Mucosa of descending colon (tissue), 3 donors: ENCODE measurements at places on chromosomes 3 and 15. TPM values are rescaled to one million over a fixed set of nuclear protein-coding genes. Genes with fewer than 3 reads are reported as not detected.

MYZAP gene
- total RNA-seq, result 17.5 TPM

- no peak for DNase-seq
Measured at GRCh38 chr3:65945480-65945879, 93.2 kb downstream of the MAGI1 start.

- DNase-seq, result no peak
Measured at GRCh38 chr3:181790561-181790960, 78.8 kb downstream of the SOX2 start.

- DNase-seq, result no peak
Measured at GRCh38 chr15:71812966-71813722, 2.8 kb downstream of the NR2E3 start.

FSTL1 gene
- total RNA-seq, result 28.1 TPM

SHISA5 gene
- total RNA-seq, result 120 TPM

DNA sequence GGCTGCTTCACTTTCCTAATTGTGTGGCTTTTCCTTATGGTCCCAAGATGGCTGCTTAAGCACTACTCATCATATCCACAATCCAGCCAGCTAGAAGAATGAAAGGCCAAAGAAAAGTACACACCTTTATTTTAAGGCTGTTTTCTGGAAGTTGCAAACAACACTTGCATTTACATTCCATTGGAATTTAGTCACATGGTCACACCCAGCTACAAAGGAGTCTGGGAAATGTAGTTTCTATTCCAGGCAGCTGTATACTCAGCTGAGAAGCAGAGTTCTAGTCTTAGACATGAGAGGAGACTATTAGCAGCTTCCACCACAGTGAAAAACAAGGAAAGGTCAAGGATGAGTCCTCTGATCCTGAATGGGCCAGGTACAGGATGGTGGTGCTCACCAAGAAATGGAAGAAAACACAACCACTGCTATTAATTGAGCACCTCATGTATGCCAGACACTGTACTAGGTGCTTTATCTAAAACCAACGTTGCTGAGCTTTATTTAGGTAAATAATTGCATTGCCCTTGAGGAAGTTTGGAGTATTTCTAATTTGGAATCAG lies 28.0 kb upstream of the ATG7 start:
- DNase-seq, result no peak

DNA sequence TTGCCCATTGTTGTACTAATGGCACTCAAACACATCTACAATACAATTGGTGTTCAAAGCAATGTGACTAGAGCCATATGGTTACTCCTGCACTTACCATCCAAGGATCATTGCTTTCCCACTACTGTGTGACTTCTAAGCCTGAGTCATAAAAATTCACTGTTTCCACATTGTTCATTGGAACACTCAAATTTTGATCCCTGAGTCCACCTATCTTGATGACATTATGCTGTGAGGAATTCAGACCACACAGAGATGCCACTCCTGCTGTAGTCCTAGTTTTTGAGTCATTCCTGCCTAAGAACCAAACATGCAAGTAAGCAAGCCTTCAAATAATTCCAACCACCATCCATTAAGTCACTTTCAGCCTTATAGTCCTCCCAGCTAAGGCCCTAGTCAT lies 176.2 kb downstream of the EFHB start:
- no peak for DNase-seq

- no peak for DNase-seq
Measured at GRCh38 chr3:37287776-37288175, 113.4 kb upstream of the LRRFIP2 start.

CHST2 gene
- total RNA-seq, result 3.2 TPM

- DNase-seq, result no peak
Measured at GRCh38 chr3:154188846-154189245, 67.7 kb downstream of the ARHGEF26 start.

DNA sequence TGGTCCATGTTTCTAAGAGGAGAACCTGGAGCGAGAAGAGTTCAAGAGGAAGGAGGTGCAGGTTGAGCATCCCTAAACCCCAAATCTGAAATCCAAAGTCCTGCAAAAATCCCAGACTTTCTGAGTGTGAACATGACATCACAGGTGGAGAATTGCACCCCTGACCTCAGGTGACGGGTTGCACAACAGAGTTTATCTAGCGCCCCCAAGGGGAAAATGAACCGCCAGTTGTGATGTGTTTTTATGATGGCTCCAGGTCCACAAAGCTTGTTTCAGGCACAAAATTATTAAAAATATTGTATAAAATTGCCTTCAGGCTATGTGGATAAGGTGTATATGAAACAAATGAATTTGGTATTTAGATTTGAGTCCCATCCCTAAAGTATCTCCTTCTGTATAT lies 420.0 kb downstream of the GABRB3 start:
- no peak for DNase-seq

- no peak for DNase-seq
Measured at GRCh38 chr3:38306941-38307340, 24.8 kb downstream of the SLC22A14 start.

GRCh38 chr15:63044077-63044644 lies 1.6 kb downstream of the TPM1 start:
- no peak for DNase-seq

COX5A gene
- 597 TPM for total RNA-seq

NEK10 gene
- 1.1 TPM for total RNA-seq

GRCh38 chr3:350871-351371 lies 154.4 kb downstream of the CHL1 start:
- no peak for DNase-seq

GRCh38 chr3:179323197-179324110 lies 623 bp downstream of the ZNF639 start:
- peak; percentile 77 for DNase-seq

FOXB1 gene
- not detected for total RNA-seq

DNA sequence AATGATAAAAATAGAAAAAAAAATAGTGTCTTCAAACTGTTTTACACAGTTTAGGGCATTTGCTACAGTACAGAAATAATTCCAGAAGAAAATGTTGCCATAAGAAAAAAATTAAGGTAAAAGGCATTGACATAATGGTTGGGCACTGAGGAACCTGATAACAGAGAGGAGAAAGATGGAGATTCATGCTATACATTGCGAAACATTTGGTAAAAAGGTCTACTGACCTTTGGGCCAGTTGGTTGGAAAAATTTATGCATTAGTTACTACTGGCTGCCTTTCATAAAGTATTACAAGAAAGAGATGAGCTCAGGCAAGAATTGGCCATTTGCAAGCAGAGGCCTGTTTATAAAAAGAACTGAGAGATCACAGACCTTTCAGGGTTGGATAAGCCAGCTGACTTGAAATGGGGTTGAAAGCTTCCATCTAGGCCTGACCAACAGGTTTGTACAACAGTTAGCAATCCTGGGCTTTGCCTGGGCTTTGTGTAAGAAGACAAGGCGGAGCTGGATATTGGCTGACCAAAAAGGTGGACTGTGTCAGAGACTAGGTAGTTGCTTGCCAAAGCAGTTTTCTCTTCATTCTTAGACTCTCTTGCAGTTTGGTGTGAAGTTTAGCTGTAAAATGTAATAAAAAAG lies 166.6 kb upstream of the MCTP2 start:
- DNase-seq, result no peak

RLBP1 gene
- not detected for total RNA-seq

XIRP1 gene
- 0.31 TPM for total RNA-seq

- no peak for DNase-seq
Measured at GRCh38 chr15:65757256-65757655, 34.8 kb downstream of the DENND4A start.

- DNase-seq, result no peak
Measured at GRCh38 chr3:196177967-196178366, 33.2 kb downstream of the ZDHHC19 start.

NDN gene
- 49.8 TPM for total RNA-seq

DNA sequence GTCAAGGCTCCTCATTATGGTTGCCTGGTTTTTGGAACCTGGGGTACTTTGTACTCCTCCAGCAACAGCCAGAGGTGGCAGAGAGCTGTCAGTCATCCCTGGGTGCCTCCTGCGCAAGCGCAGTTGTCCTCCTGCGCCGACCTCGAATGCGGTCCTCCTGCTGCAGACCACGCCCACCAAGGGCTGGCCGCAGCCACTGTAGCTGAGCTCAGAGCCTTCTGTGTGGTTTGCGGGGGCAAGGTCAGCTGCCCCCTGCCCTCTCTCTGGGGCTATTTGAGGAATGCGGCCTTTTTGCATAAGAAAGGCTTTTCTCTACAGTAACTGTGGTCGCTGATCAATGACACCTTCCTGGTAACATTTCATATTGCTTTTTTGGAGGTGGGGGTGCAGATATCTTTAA lies 131.3 kb upstream of the SNRPN start:
- no peak for DNase-seq

ZDHHC23 gene
- total RNA-seq, result 66.7 TPM

- no peak for DNase-seq
Measured at GRCh38 chr3:128269006-128269775, 115.9 kb downstream of the EEFSEC start.

DNA sequence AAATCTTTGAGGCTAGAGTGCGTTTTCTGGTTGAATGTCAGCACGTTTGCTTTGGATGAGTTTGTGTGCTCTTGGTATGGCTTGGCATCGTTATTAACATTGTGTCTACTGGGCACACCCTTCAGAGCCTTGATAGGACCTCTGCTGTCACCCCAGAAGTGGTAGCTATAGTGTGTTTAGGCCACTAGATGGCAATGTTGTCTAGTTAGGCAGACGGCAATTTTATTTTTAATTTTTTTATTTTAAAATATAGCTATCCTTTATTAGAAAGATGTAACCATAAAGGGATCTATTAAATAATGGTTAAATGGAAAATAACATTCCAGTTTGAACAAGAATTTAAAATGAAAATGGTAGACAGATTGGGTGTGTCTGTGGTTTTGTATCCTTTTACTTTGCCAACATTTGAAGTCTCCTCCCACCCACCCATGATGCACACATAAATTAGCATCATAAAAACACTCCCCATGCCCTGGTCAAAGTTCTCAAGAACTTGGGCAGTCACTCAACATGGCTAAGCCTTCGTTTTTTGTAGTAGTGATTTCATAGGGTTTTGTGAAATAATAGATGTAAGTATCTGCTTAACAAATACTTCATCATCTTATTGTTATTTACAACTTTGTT lies 200.7 kb downstream of the KCNH8 start:
- DNase-seq, result peak; percentile 26

RAD51 gene
- 8.3 TPM for total RNA-seq

KCNMB2 gene
- 1.3 TPM for total RNA-seq

SLC38A3 gene
- 0.32 TPM for total RNA-seq

DNA sequence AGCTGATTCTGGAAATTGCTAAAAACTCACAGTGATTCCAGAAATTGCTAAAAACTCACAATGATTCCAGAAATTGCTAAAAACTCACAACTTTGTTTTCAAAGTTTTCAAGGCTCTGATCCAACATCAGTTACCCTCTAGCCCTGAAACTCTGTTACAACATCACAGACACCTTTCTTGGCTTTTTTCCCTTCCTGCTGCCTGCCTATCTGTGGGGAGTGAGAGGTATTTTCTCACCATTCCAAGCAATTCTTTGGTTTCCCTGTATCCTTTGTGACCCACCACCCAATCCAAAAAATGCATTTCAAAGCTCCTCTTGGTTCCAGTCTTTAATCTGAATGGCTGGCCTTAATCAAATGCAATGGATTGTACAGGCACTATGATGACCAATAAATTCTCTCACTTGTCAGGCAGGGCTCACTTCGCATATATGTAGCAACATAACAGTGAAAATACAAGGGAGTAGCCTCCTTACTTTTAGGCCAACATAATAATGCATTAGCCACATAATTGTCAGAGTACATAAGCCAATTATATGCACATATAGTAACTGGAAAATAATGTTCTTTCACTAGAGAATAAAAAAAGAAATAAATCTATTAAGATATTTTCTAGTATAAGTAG lies 1139.0 kb downstream of the ROBO2 start:
- no peak for DNase-seq

C3orf49 gene
- not detected for total RNA-seq

DNA sequence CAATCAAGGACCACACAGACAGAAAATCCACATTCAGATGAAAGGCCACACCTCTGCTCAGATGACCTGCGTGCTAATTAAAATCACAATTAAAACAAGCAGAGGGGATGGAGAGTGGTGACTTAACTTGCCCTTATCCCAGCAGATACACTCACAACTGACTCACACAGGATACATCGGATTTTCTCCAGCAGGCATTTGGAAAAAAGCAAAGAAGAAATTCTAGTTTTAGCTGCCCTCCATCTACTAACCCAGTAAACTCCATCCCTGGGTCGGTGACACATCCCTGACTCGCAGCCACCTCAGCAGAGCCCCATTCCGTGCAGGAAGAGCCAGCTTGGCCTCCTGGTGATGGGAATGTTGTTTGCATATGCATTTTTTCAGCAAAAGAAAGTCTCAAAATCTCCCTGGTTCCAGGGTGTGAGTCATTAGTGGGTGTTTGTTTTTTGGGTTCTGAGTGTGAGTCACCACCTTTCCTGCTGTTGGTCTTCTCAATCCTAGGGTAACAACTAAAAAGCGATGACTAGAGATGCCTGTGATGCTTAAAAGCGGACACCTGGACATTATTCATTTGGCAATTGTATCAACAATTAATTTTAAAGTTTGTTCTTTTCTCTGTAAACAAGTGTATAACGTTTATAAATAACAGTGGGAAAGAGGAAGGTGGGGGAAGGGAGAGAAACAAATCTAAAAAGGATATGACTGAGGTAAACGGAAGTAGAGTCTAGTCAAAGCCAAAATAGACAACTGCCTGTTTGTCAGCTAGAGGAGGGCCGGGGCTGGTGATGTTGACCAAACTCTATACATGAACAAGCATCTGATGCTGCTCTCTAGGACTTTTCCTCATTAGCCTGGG lies 49.8 kb upstream of the SLC4A7 start:
- DNase-seq, result peak; percentile 35

- DNase-seq, result no peak
Measured at GRCh38 chr15:41894251-41894790, 468 bp upstream of the SPTBN5 start.

DNA sequence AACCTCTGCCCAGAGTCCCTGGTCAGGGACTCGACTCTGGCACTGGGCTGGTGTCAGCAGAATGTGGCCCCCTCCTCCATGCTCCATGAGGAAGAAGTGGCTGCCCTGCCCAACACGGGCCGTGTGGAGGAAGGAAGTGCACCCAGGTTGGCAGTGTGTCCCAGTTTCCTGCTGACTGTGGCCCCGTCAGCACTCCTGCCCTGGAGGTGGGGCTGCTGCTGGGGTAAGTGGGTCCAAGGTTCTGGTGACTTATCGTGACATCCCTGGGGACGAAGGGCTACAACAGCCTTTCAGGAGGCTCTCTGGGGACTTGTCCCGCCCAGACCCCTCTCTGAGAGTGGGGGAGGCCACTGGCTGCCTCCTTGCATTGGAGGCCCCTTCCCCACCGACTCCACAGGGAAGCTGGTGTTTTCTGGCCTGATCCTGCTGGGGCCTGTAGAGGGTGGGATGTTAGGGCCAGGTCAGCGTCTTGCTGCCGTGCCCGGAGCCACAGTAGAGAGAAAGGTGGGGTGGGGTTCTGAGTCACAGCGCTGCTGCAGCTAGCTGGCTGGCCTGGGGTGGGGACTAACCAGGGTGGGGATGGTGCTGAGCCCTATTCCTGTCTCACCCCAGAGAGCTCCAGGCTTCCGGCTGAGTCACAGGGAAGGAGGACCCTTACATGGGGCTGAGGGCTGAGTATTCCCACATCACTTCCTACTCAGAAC lies 10.5 kb downstream of the SEMA4B start:
- DNase-seq, result peak; percentile 91

WDR93 gene
- 0.14 TPM for total RNA-seq

- DNase-seq, result no peak
Measured at GRCh38 chr3:14142567-14143270, 17.9 kb downstream of the TMEM43 start.
